Karpas-422 (cell line): ENCODE measurements at places on chromosomes 6 and 20. TPM values are rescaled to one million over a fixed set of nuclear protein-coding genes. Genes with fewer than 3 reads are reported as not detected.

DNA sequence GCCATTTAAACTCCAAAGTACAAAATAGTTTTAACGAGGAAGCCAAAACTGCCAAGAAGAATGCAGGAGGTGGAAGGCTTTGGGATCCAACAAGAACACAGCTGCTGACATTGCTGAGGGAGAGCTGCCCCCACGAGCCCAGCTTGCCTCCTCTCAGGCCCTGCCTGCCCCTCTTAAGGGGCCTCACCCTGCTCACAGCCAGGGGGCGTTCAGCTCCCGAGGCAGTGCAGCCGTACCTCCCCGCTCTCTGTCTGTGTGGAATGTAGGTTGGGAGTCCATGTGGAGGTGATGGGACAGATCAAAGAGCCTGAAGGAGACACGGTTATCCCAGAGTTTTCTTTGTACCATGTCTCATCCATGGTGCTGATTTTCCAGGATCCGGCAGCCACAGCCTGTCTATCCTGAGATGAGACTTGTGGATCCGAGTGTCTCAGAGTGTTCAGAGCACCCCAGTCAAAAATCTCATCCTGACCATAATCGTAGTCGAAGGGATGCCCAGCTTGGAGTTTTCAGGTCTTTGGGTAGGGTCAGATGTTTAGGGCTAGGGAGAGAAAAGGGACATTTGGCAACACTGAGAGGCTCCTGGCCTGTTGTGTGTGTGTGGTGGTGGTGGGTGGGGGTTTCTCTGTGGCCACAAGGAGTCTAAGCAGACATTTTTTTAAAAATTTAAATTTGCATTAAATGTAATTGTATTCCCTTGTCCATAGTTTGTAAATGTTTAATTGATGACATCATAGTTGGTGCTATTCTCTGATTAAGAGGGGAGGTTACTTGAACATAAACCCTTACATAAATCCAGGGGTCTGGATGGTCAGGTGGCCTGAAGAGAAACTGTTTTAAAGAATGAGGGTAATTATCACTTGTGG lies 111.4 kb upstream of the CLDN20 start:
- DNase-seq = peak; percentile 43

DNA sequence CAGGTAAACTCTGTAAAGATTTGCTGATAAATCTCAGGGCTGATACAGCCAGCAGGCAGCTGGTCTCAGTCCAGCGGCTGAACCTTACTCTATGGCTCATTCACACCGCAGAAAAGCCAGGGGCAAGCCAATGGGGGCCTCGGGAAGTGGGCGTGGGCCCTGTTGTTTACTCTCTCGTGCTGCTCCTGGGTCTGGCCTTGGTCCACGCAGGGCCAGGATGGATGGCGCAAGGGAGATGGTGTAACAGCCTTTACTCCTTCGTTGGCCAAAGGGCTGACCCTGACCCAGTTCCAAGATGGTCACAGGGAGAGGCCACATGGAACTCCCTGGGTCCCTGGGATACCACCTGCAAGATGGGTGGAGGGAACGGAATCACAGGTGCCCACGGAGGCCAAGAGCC lies 16.2 kb downstream of the KCNK17 start:
- no peak for DNase-seq

Gene ZNF165
- total RNA-seq = 0.26 and 1.6 TPM in 2 replicates

DNA sequence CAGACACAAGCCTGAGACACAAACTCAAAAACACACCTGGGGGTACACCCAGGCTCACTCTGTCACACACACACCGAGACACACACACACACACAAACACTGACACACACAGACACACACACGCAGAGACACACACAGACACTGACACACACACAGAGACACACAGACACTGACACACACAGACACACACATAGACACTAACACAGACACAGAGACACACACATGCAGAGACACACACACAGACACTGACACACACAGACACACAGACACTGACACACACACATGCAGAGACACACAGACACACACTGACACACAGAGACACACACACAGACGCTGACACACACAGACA lies 14.4 kb upstream of the ABHD16B start:
- DNase-seq = no peak

GRCh38 chr6:107202876-107203468 lies 87.7 kb upstream of the BEND3 start:
- no peak for DNase-seq

- DNase-seq = no peak
Observed at GRCh38 chr20:51171141-51171540, 148.2 kb upstream of the KCNG1 start.

DNA sequence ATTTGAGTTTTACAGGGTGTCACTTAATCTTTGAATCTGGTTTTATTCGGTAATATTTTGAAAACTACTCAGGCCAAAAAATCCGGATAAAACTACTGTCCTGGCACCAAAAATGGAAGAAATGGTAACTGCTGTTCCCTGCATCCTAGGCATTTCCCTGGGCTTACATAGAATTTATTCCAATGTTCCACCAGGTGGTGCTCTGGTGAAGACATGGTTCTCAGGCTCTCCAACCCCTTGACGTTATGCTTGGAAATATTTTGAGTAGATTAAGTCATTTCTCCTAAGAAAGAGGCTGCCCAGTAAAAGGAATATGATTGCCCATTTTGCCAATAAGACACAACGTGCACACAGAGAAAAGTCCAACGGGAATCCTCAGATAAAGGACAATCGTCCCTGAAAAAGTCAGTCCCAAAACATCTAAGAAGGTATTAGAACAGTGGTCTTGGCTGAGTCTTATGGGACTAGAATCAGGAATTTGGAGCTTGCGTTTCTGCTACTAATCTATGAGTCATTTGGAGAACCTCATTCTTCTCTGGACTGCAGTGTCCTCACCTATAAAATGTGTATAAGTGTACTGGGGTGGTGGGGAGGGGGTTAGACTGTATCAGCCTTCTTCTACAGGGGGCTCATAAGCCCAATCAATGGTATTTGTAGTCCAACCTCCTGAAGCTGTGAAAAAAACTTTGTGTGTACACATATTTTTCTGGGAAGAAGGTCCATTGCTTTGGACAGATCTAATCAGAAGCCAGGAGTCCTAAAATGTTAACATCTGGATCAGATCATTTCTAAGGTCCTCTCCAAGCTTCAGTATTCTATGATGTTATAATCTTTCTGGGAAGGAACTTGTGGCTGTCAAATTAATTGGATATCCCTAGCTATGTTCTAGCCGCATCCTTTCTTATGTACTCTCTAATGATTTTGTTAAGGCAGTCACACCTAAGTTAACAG lies 131.0 kb upstream of the BMP2 start:
- DNase-seq = peak; percentile 48

Gene SLC13A3
- total RNA-seq = not detected in 2 replicates

DNA sequence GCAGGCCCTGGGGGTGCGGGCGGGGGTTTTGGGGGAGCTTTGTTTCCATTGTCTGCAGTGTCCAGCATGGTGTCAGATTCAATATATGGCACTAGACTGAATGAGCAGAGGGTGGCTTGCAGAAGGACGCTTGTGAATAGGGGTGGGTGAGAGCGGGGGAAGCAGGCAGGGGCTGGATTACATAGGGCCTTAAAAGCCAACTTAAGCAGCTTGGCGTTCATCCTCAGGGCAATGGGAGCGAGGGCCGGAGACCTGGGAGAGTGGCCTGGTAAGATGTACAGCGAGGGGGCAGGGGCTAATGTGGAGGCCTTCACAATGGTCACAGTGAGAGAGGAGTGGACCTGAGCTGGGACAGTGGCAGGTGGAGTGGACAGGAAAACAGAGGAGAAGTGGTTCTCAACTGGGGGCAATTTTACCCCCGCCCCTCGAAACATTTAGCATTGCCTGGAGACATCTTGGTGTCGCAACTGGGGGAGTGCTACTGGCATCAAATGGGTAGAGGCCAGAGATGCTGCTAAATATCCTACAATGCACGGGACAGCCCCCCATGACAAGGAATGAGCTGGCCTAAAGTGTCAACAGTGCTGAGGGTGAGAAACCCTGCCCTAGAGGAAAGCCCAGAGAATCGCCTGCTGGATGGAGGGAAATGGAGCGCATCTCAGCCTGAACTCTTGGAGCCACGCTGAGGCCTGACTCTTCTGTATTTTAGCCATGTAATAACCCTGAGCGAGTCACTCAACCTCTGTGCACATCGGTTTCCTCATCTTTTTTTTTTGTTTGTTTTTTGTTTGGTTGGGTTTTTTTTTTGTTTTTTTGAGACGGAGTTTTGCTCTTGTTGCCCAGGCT lies 15.1 kb upstream of the BAK1 start:
- DNase-seq = peak; percentile 33

- no peak for DNase-seq
Observed at GRCh38 chr6:14511061-14511586, 393.6 kb downstream of the CD83 start.

DNA sequence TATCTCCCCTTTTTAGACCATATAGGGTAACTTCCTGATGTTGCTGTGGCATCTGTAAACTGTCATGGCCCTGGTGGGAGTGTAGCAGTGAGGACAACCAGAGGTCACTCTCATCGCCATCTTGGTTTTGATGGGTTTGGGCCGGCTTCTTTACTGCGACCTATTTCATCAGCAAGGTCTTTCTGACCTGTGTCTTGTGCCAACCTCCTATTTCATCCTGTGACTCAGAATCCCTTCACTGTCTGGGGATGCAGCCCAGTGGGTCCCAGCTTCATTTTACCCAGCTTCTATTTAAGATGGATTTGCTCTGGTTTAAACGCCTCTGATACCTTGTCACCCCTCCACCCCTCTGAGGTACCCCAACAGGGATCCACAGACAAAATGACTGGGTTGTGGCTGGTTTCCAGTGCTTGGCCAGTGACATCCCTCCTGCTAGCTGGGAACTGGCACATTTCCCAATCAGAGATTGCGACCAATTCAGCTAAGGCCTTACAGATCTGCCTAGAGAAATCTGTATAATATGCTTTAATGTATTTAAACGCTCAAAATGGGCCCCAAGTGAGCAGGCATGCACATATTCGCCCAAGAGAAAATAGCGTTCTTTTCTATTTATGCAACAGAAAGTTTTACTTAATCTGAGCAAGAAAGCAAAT lies 315.6 kb upstream of the QKI start:
- no peak for DNase-seq

Gene GPRC6A
- total RNA-seq = not detected in 2 replicates

Gene RIMS4
- not detected in 2 replicates for total RNA-seq

Gene SEMG1
- total RNA-seq = not detected in 2 replicates

Gene SAMD3
- not detected in 2 replicates for total RNA-seq

- no peak for DNase-seq
Observed at GRCh38 chr6:110389689-110390382, 25.5 kb downstream of the DDO start.

Gene MEI4
- not detected in 2 replicates for total RNA-seq

DNA sequence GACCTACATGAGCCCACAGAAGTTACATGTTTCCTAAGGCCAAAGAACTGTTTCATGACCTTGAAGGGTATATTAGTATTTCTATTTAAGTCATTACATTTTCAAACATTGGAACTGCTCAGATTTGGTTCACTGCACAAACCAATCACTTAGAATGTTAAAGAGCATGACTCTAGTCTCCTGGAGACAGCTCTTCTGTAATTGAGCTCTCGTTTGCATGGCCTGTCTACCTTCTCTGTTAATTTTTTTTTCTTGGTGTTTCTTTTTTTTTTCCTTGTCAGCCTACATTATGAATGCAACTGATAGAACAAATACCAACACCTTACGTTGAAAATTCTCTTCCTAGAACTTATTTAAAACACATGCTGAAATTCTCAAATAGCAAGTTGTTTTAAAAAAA lies 860.2 kb upstream of the MAP3K7 start:
- DNase-seq = no peak

DNA sequence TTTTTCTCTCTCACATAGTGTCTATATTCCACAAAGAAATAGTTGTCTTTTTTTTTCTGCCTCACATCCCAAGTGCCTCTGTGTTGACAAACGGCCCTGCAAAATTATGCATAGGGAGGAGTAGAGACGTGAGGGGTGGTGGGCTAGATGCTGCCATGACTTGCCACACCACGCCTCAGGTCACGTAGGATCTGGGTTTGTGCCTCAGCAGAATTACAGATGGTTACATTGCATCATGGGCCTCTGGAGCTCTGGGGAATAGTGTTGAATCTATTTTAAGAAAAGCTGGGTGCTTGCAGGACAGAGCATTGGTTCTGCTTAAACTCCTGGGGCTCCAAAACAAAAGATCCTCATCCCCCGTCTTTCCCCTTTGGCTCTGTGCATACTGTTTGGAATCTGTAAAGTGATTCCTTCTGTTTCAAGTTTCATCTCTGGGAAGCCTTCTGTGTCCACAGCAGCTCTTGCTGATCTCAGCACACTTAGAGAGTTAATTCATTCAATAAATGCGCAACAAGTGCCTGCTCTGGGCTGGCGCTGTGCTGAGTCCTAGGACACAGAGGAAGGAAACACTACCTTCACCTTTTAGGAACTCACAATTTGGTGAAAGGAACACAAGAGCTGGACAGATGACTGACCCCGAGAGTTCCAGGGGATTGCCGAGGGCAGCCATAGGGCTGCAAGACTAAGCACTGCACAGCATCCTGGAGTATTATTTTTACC lies 2.4 kb downstream of the FANCE start:
- DNase-seq = peak; percentile 58

- DNase-seq = no peak
Observed at GRCh38 chr6:161853657-161854056, 579.8 kb upstream of the AGPAT4 start.

Gene BEND6
- not detected in 2 replicates for total RNA-seq

GRCh38 chr6:129882510-129883023 lies 21.5 kb upstream of the TMEM244 start:
- no peak for DNase-seq

DNA sequence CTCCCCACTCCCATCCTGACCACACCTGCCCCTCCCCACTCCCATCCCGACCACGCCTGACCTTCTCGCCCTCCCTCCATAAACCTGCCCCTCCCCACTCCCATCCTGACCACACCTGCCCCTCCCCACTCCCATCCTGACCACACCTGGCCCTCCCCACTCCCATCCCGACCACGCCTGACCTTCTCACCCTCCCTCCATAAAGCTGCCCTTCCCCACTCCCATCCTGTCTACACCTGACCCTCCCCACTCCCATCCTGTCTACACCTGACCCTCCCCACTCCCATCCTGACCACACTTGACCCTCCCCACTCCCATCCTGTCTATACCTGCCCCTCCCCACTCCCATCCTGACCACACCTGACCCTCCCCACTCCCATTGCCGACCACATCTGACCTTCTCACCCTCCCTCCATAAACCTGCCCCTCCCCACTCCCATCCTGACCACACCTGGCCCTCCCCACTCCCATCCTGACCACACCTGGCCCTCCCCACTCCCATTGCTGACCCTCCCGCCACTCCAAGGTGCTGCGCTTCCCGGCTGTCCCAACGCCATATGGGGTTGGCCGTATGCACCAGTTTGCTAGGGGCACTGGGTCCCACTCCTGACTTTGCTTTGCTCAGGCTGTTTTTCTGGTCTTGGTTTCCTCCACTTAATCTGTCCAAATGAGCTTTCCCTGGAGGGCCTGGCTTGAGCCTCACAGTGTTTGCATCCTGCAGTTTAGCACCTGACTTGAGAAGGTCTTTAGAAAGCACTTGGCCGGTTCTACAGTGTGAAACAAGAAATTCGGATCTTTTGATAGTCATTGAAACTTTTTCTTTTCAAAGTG lies 2.9 kb downstream of the KIF25 start:
- no peak for DNase-seq
